ENCODE measurements at places on chromosomes 16 and 17.

GRCh38 chr17:57438066-57438731 is 181.9 kb downstream of the MSI2 start:
- DNase-seq, result no peak

DNA sequence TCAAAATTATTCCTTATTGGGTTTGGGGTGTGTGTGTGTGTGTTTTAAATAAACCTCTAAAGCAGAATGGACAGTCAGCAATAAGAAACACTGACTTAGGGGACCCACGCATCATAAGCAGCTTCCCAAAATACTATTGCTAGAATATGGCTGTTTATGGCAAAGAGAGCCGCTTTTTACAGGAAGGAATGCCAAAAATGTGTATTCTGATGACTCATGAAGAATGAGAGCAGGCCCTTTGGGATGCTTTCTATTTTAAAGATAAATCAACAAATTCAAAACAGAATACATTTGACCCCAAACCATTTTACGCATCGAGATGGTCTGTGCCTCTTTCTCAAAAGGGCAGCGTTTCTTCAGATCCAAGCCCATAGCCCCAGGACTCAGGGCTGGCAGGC is 37.5 kb downstream of the ARHGAP17 start:
- DNase-seq, result no peak

GRCh38 chr17:39642291-39643074 is 5.5 kb downstream of the STARD3 start:
- no peak for DNase-seq

DNA sequence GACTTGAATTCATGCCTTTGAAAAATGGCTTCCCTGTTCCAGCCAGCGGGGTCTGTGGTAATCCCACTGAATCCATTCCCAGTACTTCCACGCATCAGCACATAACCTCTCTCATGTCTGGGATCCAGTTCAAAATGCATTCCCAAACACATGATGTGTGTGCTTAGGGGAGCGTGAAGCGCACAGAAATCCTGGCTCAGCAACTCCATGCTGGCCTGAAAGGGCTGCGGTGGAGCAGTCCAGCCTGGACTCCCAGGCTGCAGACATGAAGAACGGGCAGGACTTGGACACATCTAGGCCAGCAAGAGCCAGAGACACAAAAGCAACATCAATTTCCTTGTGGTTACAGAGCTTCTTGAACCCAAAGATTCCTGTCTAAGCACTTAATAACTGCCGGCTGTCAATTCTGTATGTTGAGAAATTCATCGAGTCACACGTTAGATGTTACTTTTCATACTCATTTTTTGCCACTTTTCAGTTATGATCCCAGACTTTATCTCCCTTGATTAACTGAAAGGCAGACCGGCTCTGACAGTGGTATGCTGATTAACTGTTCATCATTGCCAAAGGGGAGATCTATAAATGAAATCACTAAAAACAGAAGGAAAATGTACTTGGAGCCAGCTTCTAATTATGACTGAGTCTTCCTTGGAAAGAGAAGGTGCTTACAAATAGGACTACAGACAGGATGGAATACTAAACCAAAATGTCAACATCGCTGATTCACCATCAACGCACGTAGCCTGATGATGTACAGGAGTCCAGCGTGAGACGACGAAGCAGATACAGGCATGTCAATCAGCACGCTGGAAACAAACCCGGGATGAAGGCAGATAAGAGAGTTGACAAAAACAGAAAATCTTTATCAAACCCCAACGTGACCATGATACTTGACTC is 23.0 kb downstream of the NSMCE1 start:
- DNase-seq, result no peak

- no peak for DNase-seq
These were observed 131.2 kb downstream of the ANKFN1 start for GRCh38 chr17:56284482-56284881.

DNA sequence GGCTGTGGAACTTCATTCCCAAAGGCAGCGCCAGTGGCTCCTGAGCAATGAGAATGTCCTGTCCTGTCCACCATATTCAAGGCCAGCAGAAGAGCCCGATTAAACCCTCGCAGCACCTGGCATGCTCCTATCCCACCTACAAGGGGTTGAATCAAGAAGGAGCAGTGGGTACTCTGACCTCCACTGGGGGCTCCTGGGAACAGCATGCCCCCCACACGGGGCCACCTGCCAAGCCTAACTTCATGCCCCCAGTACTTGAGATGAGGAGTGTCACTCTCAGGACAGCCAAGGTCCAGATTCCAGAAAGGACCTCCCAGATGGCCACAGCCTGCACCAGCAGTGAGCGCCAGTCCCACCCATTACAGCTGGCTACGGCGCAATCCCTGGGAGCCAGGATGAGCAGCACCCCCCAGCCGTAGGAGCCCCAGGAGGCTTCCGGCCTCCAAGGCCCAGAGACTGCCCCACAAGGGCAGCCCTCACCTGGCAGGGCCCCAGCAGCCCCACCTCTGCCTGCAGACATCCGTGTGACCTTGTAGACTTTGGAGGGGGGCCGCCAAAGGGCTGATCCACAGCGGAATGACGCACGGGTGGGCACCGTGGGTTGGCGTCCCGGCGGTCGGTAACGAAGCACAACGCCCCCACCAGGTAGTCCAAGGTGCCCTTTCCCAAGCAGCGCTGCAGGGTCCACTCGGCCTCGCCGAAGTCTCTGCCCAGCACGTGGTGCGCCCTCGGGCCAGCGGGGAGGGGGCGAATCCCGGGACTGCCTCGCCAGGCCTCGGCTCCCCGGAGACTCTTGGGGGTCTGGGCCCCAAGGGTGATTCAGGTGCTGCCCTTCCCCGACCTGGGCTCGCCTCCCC is 1.0 kb upstream of the MPDU1 start:
- peak; percentile 18 for DNase-seq

GRCh38 chr17:48002266-48002915 is 31.5 kb downstream of the CDK5RAP3 start:
- DNase-seq, result no peak

DNA sequence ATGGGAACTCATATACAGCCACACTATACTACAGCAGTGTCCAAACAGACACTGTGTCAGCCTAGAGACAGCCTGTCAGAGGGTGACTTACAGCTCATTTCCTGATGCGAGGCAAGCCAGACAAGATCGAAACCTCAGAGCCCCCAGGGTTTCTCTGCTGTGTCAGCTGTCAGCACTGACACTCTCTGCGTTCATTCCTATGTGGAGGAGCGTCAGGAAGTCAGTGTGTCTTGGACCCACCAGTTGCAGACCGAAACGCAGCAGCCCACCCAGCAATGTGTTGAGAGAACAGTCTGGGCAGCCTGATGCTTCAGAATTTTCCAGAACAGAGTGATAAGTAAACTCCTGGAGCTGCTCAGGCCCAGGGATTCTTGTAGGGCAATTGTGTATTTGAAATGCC is 20.6 kb upstream of the MAPT start:
- no peak for DNase-seq

DNA sequence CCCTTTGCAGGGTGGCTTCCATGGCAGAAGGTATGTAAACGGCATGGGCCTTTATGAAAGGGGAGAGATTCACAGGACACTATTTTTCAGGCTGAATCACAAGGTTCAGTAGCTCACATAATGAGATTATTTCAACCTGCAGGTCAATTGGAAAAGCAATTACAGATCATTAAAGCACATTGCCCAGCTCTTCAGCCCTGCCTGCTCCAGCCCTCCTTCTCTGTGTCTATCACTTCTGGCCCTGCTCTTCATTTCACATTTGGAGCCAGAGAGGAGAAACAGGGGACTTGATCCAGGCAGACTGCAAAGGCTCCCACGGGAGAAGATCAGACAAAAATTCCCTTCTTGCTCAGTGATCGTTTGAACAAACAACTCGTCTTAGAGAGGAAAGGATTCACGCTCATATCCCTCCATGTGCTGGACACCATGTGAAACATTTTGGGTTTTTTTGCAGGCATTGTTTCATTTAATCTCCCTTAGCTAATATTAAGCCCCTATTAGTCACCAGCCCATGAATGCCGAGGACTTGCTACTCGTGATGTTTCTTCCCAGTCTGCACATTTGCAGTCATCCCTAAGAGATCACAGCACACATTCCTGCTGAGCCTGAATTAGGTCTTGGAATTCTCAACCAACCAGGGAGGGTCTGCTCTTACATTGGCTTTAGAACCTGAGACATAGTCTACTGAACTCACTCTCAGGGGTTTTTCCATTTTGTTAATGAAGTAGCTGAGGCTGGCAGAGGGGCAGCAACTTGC is 443.9 kb upstream of the CCL2 start:
- DNase-seq, result no peak

GRCh38 chr16:47826070-47826469 is 329.7 kb downstream of the ABCC12 start:
- DNase-seq, result no peak
